Stimulated activated CD4-positive, alpha-beta T cell treated with anti-CD3 and anti-CD28 coated beads, TNF-alpha, amount 100 ng/mL, for 4 hours (primary cell): ENCODE measurements at places on chromosomes 5 and 9.

DNA sequence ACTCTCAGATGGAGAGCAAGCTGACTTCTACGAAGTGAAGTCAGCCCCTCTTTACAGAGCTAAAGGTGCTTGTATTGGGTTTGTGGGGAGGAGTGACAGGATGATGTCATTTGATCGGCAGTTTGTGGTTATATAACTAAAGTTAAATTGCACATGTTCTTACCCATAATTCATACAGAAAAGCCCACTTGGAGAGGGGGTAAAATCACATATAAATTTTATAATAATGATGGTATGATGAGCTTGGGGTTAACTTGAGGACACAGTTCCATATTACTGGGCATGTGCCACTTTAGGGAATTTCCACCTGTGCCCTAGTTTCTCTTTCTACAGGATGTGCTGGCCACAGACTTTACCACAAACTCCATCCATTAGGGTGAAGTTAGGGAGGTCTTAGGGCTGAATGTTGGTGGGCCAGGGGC, 1178.6 kb upstream of the CDH9 start:
- no peak for DNase-seq

DNA sequence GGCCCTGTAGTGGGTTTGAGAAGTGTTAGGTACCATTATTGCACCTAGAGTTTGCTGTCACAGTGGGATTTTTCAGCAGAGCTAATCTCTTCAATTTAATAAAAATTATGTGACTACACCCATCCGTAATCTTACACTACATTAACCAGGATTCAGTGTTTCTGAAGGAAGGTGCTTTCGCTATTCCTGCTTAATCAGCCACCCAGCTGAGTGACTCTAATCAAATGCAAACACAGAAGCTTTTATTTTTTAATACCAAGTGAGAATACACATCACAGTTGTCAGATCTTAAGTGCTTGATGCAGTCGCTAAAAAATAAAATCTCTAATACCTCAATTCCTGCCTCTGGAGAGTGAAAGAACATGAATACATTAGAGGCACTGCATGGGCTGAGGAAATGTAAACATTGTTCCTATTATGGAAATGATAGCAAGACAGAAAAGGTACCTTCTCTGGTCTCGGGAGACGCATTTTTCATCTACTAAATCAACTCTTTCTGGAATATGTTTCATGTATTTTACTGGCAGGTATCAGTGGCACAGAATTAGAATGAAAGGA, 125.7 kb downstream of the SEMA6A start:
- no peak for DNase-seq

DNA sequence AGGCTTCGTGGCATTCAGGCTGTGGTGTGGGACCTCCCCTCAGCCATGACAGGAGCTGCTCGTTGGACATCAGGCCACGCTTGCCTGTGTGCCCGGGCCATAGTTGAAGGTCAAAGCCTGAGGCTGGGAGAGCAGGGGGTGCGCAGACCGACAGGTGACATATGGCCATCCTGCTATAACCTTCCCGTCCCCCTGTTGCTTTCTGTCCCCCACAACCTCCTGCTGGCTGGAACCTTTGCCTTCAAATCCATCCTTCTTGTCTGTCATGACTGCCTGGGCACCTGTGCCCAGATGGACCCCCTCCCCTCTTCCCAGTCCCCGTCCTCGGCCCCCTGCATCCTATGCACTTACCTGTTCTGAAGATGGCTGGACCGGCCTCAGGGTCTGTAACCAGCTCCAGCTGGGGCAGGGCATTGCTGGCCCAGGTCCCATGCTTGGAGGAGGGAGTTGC, 83.2 kb downstream of the WNK2 start:
- DNase-seq = no peak

- no peak for DNase-seq
Measured at GRCh38 chr5:117889596-117889995, 1098.8 kb downstream of the DTWD2 start.

GRCh38 chr5:67233075-67233474, 36.5 kb upstream of the CD180 start:
- DNase-seq = no peak

DNA sequence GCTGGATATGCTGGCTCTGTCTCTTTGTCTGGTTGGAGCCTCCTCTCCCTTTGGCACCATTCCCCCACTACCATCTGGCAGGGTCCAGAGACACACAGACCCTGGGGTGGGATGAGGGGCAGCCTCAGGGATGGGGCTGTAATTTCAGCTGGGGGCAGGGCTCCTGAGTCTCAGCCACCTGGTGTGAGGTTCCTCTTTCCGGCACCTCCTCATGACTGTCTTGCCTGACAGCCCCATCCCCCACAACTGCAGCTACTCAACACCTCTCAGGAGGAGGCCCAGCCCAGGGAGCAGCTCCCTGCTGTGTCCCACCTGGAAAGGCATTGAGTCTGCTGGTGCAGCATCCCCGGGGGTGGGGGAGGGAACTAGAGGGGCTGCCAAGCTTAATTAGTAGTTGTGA, 11.7 kb upstream of the RPS14 start:
- no peak for DNase-seq

GRCh38 chr5:103624035-103624480, 61.5 kb upstream of the NUDT12 start:
- no peak for DNase-seq

DNA sequence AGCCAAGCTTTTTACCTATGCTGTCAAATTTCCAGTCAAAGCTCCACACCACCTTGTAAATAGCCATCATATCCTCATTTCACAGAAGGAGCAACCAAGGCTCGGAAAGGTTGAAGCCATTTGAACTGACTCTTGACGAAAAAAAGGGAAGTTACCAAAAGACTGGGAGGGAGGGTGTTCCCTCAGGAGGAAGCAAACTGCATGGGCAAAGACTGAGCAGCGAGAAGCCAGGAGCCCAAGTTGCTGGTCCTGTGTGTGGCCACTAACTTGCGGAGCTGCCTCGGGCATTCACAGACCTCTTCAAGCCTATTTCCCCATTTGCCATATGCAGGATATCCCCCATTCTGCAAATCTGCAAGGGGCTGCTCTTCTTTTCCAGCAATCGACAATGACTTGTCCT, 37.4 kb downstream of the TTLL11 start:
- no peak for DNase-seq

GRCh38 chr9:125633116-125633745, 73.8 kb downstream of the MAPKAP1 start:
- no peak for DNase-seq

- no peak for DNase-seq
Measured at GRCh38 chr9:135664801-135665794, 2.0 kb downstream of the LCN9 start.

DNA sequence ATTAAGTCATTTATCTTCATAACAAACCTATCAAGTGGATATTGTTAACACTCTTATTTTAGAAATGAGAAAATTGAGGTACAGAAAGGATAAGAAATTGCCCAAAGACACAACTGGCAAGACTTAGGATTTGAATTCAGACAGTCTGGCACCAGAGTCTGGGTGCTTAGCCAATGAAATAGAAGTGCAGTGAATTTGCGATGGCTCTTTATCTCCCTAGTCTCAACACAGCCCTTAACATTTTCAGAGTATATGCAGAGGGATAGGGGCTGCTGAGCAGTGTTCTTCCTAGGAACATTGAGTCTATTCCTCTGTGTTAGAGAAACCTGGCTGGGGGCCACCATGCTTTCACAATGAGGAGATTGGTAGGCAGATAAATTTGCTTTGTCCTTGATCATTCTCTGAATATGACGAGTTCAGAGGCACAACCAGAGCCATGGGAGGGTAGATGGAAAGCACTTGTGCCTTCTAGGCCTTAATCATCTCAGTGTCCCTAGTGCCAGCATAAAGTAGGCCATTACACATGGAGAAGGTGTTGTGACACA, 6.1 kb upstream of the FSD1L start:
- no peak for DNase-seq

GRCh38 chr9:130561056-130561455, 18.3 kb upstream of the FUBP3 start:
- no peak for DNase-seq

GRCh38 chr5:167255926-167256325, 1035.5 kb upstream of the WWC1 start:
- DNase-seq = no peak

DNA sequence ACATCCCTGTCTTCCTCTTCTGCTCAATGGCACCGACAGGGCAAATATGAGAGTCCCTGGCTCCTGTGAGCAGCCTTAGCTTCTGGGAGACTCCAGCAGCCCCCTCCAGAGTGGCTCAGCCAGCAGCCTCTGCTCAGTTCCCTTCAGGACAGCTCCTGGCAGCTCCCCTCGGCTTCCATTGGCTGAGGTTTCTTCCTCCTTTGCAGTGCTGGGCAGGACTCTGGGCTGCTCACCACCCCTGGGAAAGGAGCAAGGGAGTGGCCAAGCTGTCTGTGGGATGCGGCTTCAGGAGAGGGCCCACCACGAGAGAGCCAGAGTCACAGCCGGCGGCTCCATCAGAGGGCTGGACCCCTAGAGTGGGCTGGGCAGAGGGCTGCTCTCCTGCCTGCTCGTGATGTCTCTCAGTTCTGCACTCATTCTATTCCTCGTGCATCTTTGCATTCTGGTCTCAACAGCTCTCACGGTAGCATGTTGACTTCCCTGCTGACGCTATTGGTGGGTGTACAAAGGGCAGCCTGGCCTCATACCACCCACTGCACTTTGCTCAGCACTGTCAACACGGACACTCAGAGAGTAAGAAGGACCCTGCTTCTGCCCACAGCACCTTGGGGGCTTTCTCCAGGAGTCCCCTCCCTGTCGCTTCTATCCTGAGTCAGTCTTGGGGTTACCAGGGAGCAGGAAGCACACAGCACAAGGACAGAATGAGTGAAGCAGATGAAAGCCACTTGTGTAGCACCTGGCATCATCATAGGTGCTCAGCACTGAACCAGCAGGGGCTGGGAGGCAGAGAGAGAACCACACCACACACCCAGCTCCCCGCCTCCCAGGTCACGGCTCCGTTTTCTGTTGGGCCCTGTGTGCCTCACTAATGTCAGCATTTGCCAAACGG, 80.9 kb upstream of the ALDH1B1 start:
- no peak for DNase-seq

DNA sequence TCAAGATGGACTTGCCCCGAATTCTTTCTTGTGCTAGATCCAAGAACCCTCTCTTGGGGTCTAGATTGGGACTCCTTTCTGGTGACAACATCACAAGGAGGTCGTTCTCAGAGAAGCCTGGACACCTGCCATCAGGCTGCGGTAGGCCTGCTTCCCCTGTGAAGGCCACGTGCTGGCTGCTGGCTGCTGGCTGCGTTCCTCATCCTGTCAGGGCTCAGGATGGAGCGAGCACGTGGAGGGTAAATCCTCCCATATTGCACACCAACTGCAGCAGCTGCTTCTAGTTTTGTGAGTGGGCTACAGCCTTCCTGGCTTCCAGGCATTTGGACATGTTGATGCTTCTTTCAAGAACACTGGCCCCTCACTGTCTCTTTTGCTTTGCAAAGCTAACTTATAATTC, 95.6 kb downstream of the HSPA4 start:
- DNase-seq = no peak

GRCh38 chr5:11955331-11955730, 51.1 kb upstream of the CTNND2 start:
- no peak for DNase-seq

DNA sequence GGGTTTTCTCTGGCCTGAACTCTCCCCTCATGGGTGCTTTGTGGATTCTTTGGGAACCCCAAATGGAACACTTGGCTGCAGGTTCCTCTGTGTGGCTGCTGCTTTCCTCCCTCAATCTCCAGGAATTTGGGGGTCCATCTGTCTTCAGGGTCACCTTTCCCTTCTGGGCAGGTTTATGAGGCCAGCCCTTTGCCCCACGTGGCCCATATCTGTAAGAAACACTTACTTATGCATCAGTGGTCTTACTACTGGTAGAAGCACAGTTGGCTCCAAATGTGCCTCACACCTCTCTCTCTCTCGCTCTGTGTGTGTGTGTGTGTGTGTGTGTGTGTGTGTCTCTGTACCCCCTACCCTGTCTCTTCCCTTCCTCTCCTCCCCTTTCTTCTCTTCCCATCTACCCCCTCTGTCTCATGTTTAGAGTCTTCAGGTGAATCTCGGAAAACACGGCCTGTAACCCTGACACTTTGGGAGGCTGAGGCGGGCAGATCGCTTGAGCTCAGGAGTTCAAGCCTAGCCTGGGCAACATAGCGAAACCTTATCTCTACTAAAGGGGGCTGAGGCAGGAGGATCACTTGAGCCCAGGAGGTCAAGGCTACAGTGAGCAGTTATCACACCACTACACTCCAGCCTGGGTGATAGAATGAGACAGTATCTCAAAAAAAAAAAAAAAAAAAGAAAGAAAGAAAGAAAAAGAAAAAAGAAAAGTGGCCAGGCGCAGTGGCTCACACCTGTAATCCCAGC, 26.8 kb downstream of the C5orf15 start:
- no peak for DNase-seq

DNA sequence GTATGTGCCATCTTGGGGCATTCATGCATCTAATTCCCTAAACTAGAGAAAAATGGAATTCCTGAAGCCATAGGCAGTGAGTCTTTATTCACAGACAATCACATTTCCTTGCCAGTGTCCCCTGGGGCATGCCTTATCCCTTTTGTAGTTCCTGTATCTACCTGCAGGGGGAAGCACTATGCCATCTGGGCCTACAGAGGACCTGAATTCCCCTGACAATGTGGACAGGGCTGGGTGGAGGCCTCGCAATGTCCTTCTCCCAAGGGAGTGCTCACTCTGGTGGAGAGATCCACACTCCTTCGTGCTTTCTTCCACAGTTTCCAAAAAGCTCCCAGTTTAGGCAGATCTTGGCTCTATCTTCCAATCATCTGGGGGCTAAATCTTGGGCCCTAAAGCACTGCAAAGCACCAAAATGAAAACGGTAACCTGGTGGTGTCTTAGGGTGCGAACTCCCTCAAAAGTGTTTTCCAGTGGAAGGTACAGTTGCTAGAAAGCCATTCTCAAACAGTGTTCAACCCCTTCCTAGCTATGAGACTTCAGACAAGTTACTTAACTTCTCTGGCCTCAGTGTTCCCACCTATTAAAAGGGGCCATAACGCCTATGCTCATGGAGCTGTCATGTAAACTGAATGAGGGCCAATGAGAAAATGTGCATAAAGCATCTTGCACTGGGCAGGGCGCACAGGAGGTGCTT, 17.5 kb downstream of the WHRN start:
- DNase-seq = peak; percentile 49

DNA sequence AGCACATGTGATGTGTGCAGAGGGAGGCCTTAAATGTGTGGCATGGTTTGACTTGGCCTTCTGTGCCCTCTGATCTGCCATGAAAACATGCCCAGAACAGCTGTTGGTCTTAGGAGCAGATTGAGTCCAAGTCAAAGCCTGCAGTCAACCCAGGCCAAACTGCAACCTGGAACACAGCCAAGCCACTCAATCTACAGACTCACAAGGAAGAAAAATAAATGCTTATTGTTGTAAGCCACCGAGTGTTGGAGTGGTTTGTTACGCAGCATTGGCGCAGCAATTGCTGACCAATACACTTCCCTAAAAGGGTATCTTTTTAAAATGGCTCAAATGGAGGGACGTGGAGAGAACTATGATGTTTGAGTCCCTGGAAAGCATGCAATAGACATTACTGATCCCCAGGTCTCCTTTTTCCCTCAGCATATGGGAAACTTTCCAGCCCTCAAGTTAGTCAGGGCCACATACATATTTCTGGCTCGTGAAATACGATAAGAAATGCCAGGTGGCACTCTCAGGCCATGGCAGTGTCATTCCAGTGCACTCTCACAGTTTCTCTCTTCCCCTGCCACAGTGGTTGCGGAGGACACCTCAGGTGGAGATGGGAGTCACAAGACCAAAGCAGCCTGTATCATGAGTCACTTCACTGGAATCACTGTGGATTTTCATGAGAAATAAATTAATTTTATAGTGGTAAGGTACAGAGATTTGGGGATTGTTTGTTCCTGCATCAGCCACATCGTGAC, 168.0 kb upstream of the ZNF618 start:
- DNase-seq = no peak

GRCh38 chr5:107916731-107917725, 246.3 kb upstream of the EFNA5 start:
- DNase-seq = no peak
